ENCODE measurements at places on chromosomes 1 and 21. TPM values are rescaled to one million over a fixed set of nuclear protein-coding genes. Genes with fewer than 3 reads are reported as not detected.

Gene INSRR
- total RNA-seq = not detected

Gene APOBEC4
- total RNA-seq = not detected

Gene AMY2A
- 4.7 TPM for total RNA-seq

Gene ABCG1
- 20.6 TPM for total RNA-seq

Gene SLAMF9
- not detected for total RNA-seq

Gene OBSCN
- total RNA-seq = 40.2 TPM

Gene IL10
- 19.8 TPM for total RNA-seq

Gene EPHA2
- total RNA-seq = 20.3 TPM

Gene ADCY10
- 0.54 TPM for total RNA-seq

Gene FTCD
- total RNA-seq = not detected

Gene FAM43B
- 3.0 TPM for total RNA-seq

Gene HPDL
- total RNA-seq = not detected

Gene CIART
- total RNA-seq = 5.2 TPM

Gene RAB13
- total RNA-seq = 48.3 TPM

Gene ZMYND12
- total RNA-seq = 1.9 TPM

DNA sequence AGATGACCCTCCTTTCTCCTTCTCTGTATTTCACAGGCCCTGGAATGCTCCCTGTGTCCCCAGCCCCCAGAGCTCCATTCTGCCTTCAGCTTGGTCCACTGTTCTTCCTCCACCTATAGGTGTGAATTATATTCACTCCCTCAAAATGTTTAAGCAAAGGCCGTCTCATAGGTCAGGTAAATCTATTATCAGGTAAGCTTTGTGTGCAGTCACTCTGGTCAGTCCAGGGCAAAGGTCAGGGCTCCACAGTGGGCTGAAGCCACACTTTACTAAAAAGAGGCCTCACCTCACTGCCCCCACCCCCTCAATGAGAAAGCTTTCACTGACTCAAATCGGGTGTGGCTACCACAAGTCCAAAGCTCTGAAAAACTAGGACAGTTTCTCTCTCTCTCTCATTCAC is 65.9 kb downstream of the DNTTIP2 start:
- no peak for DNase-seq

GRCh38 chr1:205251576-205251975 is 23.8 kb downstream of the TMCC2 start:
- no peak for DNase-seq

GRCh38 chr21:45804809-45805313 is 161.3 kb downstream of the PCBP3 start:
- DNase-seq = no peak

DNA sequence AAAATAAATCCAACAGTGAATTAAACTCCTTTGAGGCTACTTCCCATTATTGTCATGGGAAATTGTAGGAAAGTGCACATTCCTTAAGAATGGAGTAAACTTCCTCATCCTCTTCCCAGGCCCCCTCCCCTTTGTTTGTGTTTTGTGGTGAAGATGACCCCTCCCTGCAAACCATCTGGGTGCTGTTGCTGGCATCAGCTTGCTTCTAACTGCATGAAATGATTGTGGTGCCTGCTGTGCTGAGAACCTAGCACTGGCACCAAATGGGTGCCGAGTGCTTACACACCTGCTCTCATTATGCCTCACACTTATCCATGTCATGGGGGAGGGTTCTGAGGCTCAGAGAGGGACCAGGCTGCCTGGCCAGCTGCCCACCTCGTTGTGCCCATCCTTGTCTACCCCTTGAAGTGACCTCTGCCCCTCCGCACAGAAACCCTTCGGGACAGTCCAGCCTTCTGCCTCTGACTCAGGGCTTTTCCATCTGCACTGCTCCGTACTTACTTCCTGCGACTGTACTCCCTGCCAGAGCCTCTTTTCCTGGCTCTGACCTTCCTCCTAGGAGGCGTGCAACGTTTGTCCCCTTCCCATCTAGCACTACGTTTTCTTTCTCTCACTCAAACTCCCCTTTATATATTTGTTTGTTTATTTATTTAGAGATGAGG is 30.6 kb downstream of the CAPN2 start:
- DNase-seq = no peak

DNA sequence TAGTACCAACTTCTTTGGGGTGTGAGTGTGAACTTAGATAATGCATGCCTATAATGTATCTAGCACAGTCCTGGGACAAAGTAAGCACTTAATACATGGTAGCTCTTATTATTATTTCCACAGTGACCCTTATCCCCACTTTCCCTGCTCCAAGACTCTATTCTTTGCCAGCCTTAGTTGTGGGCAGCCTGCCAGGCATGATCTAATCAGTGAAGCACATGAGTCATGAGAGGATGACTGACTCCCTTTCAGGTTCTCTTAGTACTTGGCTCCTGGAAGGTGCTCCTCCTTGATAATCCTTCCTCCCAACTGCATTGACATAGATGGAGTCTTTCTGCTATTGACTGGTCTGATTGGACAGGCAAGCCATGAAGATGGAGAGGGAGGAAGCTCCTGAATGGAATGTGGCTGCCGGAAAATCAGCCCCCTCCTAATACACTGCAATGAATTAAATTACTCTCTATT is 17.4 kb upstream of the GNG12 start:
- peak; percentile 88 for DNase-seq

DNA sequence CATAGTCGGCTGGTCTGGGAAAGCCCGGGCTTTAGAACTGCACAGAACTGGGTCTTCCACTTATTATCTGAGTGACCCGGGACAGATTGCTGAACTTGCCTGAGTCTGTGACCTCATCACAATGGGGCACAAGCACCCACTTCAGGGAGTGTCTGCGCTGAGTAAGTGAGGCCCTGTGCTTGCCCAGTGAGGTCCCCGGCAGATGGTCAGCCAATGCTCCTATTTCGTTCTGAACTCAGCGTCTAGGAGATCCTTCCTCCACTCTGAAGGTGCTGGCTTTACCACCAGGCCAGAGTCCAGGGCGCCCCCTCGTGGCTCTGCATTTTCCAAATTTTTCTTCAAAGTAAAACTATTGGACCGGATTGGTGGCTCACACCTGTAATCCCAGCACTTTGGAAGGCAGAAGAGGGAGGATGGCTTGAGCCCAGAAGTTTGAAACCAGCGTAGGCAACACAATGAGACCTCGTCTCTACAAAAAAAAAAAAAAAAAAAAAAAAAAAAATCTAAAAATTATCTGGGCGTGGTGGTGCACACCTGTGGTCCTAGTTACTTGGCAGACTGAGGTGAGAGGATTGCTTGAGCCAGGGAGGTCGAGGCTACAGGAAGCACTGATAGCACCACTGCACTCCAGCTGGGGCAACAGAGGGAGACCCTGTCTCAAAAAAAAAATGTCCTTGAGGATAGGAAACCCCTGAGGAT is 61.7 kb downstream of the FCRL5 start:
- DNase-seq = no peak

- DNase-seq = no peak
Measured at GRCh38 chr1:59673573-59674450, 140.9 kb upstream of the HOOK1 start.

- no peak for DNase-seq
Measured at GRCh38 chr1:89087241-89087640, 22.2 kb upstream of the GBP1 start.

DNA sequence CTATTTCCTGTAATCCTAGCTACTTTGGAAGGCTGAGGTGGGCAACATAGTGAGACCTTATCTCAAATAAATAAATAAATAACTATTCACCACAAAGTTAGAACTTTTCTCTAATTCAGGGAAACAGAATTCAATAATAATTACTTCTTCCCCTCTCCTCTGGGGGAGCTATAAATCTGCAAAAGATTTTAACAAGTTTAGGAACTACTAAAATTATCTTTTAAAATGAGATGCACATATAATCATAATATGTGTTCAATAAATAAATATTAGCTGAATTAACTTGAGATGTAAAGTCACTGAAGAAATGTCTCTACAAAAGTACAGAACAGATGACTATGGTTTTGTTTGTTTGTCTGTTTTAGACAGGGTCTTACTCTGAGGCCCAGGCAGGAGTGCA is 14.1 kb downstream of the WDR47 start:
- no peak for DNase-seq

GRCh38 chr1:230188826-230189225 is 121.8 kb downstream of the GALNT2 start:
- no peak for DNase-seq

- no peak for DNase-seq
Measured at GRCh38 chr21:42387164-42387563, 8.7 kb downstream of the TMPRSS3 start.

DNA sequence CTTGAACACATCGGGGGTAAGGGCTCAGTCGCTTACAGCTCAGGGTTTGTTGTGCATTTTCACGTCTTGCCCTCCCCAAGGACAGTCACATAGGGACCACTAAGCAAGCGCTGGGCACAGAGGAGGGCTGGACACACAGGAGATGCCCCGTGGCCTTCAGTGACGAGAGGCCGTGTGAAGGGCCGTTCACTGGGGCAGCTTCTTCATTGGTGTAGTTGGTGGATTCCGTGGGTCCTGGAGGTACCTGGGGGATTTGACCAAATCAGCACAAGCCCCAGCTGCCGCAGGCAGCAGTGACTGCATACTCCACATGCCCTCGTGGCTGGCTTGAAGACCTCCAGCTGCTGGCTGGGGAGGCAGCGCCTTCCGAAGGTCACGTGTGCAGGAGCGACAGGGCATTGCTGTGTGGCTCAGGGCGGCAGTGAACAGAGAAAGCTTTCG is 100.8 kb upstream of the C1orf174 start:
- no peak for DNase-seq

DNA sequence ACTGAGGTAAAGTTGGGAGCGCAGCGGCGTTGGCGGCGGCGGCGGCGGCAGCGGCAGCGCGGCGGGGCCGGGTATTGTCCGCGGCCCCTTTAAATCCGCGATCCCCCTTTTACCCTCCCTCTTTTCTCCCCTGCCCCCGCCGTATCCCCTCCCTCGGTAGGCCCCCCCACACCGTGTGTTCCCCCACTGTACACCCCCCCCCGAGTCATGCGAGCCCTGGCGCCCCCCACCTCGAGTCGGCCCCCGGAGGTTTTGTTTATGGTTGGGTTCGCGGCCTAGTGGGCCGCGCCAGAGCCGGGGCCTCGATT is 169 bp downstream of the UBAP2L start:
- no peak for DNase-seq

DNA sequence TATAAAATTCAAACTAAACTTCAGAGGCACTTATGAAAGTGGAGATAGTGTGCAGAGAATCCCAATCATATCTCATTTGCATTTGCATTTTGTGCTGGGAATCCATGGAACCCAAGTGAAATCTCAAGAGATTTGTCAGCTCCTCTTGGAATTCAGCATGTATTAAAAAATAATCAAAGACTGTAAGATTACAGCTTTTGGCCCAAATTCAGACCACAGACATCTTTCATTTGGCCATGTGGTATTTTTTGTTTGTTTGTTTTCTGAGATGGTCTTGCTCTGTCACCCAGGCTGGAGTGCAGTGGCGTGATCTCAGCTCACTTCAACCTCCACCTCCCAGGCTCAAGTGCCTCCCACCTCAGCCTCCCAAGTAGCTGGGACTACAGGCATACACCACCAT is 3.8 kb upstream of the CACYBP start:
- DNase-seq = no peak

- no peak for DNase-seq
Measured at GRCh38 chr1:178941849-178942248, 71.0 kb upstream of the ANGPTL1 start.

- DNase-seq = no peak
Measured at GRCh38 chr1:9166289-9167235, 37.7 kb upstream of the GPR157 start.

DNA sequence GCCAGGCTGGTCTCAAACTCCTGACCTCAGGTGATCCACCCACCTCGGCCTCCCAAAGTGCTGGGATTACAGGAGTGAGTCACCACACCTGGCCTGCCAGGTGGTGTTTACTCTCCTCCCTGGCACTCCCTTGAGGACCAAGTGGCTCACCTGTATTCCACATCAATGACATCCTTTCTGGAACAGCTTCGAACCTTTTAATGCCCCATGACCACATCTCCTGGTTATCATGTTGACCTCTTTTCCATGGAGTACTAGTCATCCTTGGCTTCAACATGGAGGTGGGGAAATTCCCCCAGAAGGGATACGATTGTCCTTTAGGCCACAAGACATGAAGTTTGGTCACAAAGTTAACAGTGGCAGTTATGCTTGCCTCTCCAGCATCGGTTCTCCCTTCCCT is 66.9 kb downstream of the CDC7 start:
- no peak for DNase-seq

DNA sequence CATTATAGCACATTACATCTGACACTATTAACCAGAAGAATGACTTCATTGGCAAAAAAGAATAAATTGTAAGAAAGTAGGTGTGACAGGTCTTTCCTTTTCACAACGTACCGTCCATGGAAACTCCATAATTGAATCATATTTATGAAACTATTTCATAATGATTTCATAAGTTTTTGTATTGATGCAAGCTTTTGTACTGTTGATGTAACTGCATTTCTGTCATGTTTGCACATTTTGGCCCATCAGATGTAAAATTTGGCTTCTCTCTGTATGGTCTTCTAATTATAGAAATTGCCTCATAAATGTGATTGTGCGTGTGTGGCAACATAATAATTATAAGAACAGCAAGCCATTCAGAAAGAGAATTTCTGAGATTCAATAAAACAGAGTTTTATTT is 180.7 kb upstream of the ZNHIT6 start:
- DNase-seq = no peak

GRCh38 chr1:233675446-233675845 is 61.5 kb downstream of the KCNK1 start:
- no peak for DNase-seq

GRCh38 chr1:180031664-180032063 is 77.1 kb downstream of the CEP350 start:
- no peak for DNase-seq

- DNase-seq = no peak
Measured at GRCh38 chr1:187646536-187647107, 817.9 kb downstream of the PLA2G4A start.

DNA sequence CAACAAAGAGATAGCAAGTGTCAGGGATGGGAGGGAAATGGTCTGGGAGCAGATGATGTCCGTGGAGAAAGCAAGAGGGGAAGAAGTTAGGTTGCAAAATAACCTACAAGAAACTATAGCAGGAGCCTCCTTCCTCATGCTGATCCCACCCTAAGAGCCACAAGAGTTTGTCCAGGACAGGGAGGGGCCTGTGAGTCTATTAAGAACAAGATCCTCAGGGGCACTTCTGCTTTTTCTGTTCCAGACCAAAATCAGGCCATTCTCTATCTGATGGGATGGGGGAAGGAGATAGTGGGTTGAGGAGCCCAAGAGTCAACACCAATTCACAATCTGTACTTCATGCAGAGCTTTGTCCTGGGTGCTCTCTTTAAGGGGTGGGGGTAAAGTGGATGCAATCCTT is 7.7 kb upstream of the ATP1A4 start:
- no peak for DNase-seq

Data from thoracic aorta (tissue), 2 donors.